ENCODE measurements at places on chromosomes 2 and 18.

DNA sequence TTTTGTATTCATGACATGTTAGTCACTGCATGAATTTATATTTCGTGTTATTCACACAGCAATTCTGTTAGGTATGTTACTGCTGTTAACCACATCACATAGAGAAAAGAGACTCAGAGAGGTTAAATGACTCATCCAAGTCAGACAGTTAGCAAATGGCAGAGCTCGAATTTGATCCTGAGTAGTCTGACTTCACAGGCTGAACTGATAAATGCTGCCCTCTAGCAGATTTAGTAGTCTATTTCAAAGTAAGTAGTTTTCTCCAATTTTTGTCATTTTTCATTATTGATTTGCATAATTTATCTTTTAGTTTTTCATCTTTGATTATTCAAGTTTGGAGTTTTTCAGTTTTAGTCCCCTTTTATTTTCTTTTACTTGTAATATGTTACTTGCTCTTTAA is 58.3 kb downstream of the WDR7 start:
- peak; percentile 9 for DNase-seq

- no peak for DNase-seq
Observed at GRCh38 chr2:159904127-159904958, 106.3 kb upstream of the CD302 start.

DNA sequence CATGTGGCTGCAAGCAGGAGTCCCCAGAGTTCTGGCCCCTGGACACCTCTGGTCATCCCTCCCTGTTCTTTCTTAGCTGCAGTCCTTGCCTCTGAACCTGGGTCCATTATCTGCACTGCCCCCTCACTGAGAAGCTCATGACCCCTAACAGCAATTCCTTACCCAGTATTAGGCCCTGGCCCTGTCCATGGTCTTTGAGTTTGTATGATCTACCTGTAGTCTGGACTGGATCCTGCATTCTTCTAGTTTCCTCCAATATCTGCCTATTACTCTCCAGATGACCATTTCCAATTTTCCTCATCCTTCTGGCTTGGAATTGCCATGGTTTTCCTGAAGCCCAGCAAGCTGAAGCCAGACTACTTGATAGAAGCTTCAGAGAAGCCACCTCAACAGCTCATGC is 302.4 kb upstream of the HS6ST1 start:
- no peak for DNase-seq

GRCh38 chr2:127342101-127342500 is 45.7 kb downstream of the MAP3K2 start:
- DNase-seq: no peak

GRCh38 chr2:235229236-235229635 is 264.6 kb upstream of the AGAP1 start:
- peak; percentile 58 for DNase-seq

DNA sequence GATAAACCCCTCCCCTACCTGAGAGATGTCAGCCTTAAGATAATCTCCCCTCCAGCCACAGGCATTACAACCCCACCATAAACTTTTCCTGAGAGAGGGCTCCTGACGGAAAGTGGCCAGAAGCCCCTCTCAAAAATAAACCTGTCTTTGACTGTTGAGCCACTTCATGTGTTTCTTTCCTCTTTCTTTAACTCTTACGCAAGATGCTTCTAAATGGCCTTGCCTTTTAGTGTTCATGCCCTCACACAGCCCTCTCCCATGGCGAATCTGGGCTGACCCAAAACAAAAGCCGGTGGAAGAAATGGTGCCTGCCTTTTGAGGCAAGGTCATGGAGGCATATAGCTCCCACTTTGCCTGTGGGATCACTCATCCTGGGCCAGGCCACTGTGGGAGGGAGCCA is 54.4 kb downstream of the NAPG start:
- DNase-seq: no peak

- no peak for DNase-seq
Observed at GRCh38 chr2:138500592-138501424, 762 bp upstream of the SPOPL start.

DNA sequence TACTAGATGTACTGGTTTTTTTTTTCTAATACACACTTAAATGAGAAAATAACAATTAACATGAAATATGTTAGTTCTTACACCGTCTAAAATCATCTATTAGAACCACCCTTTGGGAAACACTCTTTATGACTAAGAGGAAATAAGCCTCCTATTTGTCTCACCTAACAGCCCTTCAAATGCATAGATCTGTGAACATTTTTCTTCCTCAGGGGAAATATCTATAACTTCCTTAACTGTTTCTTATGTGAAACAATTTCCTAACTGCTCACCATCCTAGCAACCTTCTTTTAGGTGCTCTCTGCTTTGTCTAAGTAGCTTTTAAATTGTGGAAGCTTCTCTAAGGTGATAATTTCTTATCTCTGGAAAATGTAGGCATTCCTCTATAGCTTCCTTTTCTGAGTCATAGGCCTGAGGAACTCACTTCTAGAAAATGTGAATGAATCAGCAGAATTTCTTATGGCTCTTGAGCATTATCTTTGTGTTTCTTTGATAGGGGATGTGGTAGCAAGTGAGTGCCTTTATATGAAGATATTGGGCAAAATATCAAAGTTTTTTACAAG is 56.1 kb downstream of the CNTNAP5 start:
- DNase-seq: no peak

Measured in cerebellar cortex (tissue), 1 donor.